ENCODE measurements at places on chromosomes 7 and 10.
A peak's percentile ranks its signal among the peaks of the same experiment; 100 is the strongest.

DNA sequence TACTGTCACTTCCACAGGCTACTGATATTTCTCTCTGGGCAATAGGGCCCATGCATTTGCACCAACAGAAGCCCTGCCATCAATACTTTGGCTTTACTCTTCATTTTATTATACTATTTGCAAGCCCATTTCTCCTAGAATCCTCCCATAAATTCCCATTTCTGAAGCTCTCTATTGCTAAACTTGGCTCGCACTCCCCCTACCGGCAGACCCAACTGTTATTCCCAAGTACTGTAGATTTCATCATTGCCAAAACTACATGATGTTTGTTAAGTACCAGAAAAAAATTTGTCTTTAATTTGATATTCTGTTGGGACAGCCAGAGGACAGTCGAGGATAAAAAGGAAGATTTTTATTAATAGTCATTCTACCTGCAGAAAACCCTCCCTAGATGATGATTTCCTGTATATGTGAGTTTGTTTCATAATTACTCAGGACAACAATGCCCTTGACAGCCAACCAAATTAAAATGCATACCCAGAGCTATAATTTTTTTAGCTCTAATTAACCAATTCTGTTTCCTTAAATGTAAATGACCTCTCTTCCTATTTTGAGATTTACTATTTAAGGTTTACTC is 298.6 kb downstream of the REEP3 start:
- peak; percentile 79 for DNase-seq

DNA sequence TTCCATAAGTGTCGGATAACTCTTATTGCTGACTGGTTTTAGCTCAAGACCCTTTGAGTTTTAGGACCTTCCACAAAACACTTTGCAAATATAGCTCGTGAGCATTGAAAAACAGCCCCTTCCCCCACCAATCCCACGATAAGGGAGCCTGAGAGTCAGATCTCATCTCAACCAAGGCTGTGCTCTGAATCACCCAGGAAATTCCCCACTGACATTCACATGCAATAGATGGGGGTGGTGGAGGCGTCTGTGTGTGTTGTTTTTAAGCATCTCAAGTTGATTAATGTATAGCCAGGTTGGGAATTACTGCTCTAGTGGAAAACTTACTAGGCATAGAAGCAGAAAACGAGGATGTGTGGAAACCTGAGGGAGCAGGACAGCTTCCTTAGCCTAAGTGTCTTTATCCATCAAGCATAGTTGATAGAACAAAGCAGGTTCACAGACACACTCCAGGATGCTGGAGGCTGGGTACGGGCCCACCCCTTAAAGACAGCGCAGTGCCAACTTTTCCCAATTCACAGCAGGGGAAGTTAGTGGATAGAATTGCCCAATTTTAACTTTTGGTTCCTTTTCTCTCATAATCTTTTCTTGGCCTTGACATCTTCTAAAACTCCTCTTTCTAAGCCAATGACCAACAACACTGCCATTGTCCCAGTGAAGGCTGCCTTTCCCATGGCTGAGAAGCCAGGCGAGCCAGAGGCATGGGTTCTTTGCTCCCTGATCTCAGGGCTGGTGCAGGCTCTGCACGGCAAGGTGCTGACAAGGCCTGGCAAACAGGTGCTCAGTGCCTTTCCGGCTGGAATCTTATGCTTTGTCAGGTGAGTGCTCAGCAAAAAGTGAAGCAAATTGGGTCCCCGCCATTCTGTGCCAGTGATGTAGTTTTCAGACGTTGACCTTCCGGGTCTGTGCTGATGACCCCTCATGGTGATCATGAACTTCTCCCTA is 98.5 kb upstream of the INSIG1 start:
- DNase-seq = peak; percentile 60

DNA sequence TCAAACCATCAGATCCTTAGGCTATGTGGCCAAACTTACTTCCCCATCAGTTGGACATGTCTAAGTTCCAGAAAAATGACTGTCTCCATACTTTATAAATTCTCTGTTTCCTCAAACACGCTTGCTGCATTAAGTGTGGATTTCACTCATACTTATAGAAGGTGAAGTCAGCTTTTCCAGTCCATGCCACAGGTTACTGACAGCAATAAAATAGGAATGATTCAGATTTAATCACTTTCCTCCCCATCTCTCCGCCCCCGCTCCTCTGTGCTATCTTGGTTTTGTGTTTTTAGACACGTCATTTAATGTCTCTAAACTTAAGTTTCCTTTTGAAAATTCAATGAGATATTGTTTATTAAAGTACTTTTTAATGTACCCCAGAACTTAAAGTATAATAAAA is 1098.0 kb upstream of the C7orf33 start:
- DNase-seq = peak; percentile 50

DNA sequence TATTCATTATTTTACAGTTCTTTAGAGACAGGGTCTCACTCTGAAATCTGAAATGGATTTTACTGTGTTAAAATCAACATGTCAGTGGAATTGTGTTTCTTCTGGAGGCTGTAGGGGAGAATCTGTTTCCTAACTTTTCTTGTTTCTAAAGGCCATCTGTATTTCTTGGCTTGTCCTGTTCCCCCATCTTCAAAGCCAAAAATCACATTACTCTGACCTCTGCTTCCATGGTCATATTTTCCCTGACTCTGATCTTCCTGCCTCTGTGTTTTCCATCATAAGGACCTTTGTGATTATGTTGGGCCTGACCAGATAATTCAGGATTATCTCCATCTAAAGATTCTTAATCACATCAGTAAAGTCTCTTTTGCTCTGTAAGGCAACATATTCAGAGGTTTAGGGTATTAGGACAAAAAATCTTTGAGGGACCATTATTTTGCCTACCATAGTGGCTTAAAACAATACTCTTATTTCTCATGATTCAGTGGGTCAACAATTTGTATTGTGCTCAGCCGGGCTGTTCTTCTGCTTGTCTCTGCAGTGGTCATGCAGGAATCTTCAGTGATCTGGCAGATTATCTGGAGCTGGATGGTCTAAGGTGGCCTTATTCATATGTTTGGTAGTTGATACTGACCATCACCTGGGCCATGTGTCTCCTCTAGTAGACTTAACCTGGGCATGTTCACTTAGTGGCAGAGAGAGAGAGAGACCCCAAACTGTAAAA is 5.7 kb downstream of the ANLN start:
- DNase-seq = no peak

GRCh38 chr7:30726296-30727006 is 25.5 kb upstream of the INMT start:
- no peak for DNase-seq

GRCh38 chr7:25891591-25891990 is 260.4 kb upstream of the NFE2L3 start:
- DNase-seq = no peak

GRCh38 chr10:102310361-102311024 is 65.2 kb downstream of the GBF1 start:
- DNase-seq = peak; percentile 55

DNA sequence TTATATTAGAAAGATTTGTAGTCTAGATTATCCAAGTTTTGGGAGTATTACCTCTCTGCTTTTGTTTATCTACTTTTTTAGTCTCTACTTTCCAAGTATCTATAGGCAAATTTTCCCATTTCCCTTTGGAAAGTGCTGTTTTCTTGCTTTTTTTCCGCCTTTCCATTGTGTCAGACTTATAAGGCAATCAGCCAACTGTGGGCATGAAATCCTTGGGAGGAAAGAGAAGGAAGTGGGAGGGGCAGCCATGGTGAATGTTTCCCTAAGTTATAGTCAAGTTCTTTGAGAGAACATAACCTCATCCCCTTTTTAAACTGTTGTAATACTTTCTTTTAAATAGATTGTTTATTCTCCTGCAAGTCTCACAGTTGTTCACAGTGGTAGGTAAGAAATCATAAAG is 52.6 kb downstream of the PTEN start:
- DNase-seq = no peak

DNA sequence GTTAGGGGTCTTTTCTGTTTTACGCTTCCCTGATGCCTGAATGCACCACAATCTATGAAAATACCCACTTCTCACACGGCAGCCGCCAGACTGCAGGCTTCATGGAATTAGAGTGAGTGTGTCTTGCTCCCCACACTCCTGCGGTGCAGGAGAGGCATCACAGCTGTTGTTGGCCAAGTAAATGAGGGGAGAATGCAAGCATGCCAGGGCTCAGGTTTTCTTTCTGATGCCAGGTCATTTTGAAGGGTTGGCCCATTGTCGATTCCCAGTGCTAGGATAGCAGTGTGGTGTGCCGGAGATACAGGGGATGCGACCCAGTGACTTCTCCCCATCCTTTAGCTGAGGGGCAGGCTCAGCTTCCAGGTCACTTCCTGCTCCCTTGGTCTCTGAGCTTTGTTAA is 16.3 kb downstream of the CXCL12 start:
- no peak for DNase-seq

- DNase-seq = no peak
Measured at GRCh38 chr7:32774541-32774951, 117.0 kb downstream of the KBTBD2 start.

DNA sequence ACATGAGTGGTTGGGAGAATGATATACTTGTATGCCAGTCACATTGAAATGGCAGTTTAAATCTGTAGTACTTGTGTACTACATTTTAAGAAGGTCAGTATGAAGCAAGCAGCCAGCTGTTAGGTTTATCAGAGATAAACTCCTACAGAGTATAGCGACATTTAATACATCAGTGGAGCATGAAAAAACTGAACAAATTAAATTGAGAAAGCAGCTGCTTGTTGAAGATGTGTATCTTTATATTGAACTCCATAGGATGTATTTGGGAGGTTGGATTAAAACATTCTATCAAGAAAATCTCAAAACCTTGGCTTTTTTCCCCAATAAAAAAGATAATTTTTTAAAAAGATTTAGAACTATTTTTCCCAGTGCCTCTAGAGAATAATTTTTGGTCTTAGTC is 47.8 kb downstream of the PHF14 start:
- no peak for DNase-seq

DNA sequence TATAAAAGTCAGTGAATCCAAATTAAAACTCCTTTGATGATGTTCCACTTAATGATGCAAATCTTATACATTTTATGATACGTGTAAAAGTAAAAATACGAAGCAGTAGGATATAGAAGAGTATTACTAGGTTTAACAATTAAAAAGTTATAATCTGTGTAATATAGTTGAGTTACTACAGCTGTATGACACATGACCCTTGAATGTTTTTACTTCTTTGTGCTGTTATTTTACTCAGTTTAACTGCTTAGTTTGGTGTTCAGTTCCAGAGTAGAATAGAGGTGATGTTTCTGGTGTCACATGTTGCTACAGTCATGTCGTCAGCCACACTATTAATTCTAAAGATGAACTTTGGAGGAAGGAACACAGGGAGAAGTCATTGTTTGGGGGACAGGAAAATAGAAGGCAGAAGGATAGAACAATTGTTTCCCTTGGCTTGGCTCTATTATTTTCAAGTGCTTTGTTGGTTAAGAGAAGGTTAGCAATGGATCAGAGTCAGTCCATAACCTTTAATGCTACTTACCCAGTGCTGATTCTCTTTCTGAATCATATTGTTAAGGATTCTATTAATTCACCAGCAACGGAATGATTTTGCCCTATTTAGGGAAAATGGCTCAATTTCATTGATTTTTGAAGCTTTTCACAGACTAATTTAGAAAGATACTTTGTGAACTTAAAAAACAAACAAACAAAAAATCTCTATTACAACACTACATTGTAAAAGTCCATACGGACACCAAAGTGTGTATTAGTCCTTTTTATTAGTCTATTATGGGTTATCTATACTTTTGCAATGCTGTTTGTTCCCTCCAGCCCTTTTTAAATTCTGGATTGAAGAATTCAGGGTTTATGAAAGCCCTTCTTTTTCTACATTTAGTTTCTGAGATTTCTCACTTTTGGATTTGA is 73.4 kb downstream of the CPED1 start:
- DNase-seq = no peak

DNA sequence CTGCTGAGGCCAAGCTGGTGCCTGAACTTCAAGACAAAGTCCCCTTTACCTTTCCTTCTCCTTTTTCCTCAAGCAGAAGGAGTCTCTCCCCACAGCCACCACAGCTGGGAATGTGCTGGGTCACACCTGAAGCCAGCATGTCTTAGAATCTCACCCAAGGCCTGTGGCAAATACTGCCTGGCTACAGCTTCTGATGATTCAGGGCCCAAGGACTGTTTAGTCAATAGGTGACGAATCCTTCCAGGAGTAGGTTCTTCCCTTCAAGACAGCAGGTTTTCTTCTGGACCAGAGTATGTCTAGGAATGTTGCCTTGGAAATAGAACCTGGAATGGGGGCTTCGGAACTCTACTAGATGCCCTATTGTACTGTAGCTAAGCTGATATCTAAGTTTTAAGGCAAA is 374.6 kb downstream of the KIF20B start:
- DNase-seq = no peak

GRCh38 chr10:971150-971542 is 17.1 kb upstream of the GTPBP4 start:
- peak; percentile 71 for DNase-seq

- DNase-seq = peak; percentile 6
Measured at GRCh38 chr10:58998924-58999713, 177.3 kb upstream of the PHYHIPL start.

- DNase-seq = no peak
Measured at GRCh38 chr10:116469437-116469836, 41.8 kb downstream of the PNLIPRP3 start.

DNA sequence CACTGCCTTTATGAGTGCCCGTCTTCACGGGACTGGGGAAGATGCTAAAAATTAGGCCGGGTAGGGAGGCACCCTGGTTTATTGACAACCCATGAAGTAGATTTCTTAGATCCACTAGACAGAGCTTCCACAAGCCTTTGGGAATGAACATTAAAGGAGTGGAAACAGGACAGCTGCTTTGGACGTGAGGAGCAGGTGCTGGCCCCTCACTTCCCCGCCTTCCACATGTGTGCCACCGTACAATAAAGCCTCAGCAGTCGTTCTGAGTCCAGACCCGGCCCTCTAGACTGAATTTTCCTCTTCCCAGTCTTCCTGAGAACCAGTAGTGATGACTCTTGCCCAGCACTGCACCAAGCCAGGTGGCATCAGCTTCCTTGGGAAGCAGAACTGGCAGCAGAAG is 282.4 kb downstream of the CELF2 start:
- DNase-seq = no peak

Data from GM03348 (cell line).